ENCODE measurements at places on chromosomes 2 and 18.

- DNase-seq: no peak
These were observed 33.4 kb upstream of the LPIN2 start for GRCh38 chr18:3046216-3046808.

- DNase-seq: no peak
These were observed 38.1 kb downstream of the PLEK start for GRCh38 chr2:68403199-68403644.

DNA sequence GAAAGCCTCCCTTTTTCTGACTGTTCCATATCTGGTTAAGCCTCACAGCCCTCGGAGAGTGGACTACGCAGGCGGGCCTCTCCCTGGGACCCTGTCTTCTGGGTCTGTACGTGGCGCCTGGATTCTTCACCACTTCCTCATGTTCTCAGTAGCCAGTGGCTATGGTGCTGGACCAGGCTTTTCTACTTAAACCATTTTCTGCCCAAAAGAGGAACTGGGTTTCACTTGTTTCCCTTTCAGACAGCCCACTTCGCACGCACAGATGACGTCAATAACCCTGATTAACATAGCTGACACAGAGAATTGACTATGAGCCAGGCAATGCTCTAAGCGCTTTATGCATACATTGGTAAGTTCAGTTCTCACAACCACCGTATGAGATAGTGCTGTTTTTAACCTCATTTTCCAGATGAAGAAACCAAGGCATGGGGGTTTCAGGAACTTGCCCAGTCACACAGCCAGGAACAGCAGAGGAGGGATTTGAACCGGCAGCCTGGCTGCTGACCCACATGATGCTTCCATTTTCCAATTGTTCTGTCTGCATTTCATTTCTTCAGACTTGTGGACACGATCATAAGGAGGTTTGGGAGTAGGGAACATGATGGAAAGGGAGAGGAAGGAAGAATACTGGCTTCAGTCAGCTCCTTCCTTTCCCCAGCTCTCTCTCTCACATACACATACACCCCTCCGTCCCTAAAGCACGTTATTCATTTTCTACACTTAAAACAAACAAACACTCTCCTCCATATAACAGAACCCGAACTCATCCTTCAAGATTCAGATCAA, 41.7 kb downstream of the MYOM1 start:
- DNase-seq: no peak

GRCh38 chr2:234594715-234595114, 97.8 kb upstream of the ARL4C start:
- no peak for DNase-seq

DNA sequence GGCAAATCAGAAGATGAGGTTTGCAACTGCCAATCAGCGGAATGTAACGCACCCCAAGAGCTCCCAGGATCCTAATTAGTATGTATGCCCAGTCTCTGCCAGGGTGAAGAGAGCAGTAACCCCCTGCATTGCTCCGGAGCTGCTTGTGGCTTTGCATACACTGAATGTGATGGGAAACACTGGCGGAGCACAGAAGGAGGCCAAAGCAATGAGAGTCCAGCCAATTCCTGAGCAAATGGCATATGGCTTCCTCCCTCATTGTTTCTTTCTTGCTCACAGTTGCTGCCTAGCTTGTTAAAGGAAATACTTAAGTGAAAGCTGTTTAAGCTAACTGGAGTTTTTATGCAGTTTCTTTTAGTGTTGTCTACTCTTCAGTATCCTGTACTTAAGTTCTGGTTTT, 343.5 kb upstream of the NT5C1B start:
- no peak for DNase-seq

DNA sequence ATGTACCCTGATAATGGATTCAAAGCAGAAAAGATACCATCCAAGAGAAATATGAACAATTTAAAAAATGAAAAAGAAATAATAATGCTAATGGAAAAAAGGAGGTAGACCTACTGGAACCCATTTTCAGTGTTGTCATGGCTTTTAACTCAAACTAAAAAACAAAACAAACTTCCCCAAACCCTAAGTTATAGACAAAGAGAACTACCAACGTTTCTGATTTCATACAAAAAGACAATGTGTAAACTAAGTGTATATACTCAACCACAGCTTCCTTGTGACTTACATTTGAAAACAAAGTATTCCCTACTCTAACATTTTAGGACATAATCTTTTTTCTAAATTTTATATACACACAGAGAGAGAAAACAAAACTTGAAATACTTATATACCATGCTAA, 45.9 kb downstream of the ACVR1 start:
- no peak for DNase-seq

DNA sequence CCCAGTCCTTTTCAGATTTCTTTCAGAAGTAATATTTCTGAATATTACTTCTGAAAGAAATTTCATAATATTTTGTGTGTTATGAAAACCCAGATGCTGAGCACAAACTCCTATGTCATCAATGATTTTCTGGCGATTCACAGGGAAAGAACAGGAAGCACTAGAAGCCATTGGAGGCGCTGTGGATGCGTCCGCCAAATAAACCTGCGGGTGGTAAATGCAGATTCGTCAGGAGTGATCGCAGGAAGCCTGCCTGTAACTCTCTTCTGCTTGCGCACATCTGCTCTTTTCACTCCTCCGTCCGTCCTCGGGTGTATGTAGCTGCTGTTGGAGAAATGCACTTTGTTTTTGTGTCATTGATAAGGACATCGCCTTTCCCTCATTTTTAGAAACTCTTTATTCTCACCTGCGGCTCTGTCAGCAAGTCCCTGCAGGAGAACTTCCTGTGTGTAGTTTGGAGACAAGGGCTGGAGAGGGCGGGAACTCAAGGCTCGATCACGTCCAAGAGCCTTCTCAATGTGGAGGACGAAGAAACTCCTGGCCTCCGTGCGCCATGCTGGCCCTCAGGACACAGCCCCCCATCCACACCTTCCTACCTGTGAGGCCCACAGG, 483.8 kb downstream of the GALR1 start:
- DNase-seq: no peak

GRCh38 chr18:74225193-74225840, 66.4 kb downstream of the CYB5A start:
- no peak for DNase-seq

- DNase-seq: no peak
These were observed 75.3 kb downstream of the CABYR start for GRCh38 chr18:24214144-24214543.

DNA sequence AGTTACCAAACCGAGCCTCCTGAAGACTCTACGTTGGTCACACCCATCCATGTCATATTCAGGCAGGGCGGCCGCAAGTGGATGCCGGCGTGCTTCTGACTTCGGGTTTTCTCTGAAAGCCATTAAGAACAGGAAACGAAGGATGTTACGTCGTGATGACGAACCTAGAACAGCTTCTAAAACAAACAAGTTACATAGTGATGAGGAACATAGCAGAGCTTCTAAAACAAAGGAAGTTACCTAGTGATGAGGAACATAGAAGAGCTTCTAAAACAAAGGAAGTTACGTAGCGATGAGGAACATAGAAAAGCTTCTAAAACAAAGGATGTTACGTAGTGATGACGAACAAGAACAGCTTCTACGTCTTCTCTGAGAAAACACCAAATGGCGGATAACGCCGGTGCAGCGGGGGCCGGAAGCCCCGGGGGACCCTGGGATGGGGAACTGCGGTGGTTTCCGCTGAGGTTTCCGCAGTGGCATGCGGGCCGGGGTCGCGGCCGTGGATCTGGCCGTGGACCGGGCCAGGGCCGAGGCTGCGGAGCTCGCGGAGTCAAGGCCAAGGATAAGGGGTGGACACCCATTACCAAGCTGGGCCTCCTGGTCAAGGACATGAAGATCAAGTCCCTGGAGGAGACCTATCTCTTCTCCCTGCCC, 141.1 kb downstream of the SOCS6 start:
- DNase-seq: no peak

- no peak for DNase-seq
These were observed 105.2 kb upstream of the DLX2 start for GRCh38 chr2:172207911-172208310.

GRCh38 chr2:230922951-230923717, 1.9 kb downstream of the GPR55 start:
- DNase-seq: no peak

DNA sequence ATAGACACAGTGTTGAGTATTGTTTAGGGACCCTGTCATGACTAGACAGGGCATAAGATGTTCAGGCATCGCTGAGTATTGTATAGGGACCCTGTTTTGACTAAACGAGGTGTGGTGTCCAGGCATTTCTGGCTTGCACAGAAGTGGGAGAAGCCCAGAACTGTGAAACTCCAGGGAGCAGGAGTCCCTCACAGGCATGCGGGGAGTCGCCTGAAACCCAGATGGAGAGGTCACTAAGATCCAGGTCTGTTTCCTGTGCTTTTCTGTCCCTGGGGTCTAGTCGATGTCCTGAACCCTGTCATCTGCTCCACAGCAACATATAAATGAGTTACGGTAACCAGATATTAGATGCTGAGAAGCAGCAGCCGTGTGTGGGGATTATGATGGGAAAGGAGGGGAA, 469.0 kb upstream of the SALL3 start:
- no peak for DNase-seq

DNA sequence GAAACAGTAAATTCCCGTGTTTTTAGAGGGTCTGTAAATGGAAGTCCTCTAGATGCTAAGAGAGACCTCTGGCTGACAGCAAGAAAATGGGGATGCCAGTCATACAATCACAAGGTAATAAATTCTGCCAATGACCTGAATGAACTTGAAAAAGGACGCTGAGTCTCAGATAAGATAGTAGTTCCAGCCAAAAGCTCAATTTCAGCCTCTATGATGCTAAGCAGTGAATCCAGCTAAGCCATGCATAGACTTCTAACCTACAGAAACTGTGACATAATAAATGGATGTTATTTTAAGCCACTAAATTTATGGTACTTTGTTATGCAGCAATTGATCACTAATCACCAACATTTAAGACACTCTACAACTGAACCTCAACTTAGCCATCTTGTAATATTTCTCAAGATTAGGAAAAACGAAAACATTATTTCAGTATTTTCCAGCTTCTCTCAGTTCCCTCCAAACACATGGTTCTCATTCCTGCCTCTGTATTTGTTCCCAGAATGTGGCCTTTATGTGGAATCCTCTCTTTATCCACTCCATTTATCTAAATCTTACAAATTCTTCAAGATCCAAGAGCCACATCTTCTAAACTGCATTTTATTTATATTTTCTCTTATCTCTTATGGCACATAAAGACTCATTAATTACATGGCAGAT, 331.1 kb downstream of the GULP1 start:
- DNase-seq: no peak

DNA sequence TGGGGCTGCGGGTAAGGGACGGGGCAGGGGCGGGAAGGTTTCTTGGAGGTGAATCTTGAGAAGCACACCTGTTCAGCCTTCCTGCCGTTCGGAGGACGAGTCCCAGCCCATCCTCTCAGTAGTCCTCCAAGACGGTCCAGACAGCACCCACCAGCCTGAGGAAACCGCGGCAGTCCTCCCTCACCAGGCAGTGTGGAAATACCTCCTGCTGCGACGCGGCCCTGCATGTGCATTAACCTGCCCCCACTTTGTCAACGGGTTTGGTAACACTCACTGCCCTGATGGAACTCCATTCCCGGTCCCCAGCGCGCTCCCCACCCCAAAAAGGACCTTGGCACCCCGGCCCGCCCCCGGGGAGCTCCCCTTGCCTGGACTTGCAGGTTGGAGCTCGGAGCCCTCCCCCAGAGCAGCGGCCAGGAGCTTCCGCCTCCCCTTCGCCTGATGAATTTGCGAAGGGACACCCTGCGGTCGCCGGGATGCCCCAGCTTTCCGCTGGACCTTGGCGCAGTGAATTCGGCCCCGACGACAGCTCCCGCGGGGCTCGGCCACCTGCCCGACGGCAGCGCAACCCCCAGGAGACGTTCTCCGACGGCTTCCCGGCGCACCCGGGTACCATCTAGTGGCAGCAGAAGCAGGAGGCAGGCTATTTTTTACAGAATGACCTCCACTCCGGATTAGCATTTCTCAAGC, 31.5 kb downstream of the ACVR1C start:
- DNase-seq: peak; percentile 11

DNA sequence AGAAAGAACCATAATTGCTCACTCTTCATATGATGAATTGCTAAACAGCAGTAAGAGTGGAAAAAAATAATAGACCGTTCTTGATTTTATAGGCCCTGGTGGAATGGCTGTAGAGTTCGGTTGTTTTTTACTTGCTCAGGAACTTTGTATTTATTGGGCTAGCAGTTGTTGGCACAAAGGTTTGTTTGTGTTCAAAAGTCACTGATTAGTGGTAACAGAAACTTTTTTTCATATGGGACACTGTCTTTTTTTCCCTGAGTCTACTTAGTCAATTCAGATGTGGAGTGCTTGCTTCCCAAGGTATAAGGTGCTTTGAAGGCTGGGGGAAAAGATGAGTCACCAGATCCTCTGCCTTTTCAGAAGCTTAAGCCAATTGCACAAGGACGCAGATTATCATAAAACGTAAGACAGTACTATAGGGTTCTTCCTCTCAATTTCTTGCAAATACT, 25.8 kb downstream of the PHLPP1 start:
- peak; percentile 57 for DNase-seq

DNA sequence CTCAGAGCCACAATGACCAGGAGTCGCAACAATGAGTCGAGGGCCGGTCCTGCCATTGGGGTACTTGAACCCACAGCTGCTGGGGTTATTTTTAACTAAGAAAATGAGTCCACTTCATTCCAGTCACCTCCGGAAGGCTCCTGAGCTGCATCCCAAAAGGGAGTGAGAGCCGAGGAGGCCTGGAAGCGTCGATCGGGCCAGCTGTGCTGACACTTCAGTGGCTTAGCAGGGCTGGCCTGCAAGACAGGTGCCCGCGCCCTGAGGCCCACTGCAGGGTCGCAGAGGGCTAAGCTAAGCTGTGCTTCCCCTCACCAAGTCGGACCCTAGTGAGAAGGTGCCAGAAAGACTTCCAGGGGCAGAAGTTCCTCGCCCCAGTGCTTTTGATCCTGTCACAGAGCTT, 21.1 kb downstream of the TBC1D8 start:
- DNase-seq: no peak

GRCh38 chr2:240822280-240822847, 2.3 kb upstream of the KIF1A start:
- no peak for DNase-seq

DNA sequence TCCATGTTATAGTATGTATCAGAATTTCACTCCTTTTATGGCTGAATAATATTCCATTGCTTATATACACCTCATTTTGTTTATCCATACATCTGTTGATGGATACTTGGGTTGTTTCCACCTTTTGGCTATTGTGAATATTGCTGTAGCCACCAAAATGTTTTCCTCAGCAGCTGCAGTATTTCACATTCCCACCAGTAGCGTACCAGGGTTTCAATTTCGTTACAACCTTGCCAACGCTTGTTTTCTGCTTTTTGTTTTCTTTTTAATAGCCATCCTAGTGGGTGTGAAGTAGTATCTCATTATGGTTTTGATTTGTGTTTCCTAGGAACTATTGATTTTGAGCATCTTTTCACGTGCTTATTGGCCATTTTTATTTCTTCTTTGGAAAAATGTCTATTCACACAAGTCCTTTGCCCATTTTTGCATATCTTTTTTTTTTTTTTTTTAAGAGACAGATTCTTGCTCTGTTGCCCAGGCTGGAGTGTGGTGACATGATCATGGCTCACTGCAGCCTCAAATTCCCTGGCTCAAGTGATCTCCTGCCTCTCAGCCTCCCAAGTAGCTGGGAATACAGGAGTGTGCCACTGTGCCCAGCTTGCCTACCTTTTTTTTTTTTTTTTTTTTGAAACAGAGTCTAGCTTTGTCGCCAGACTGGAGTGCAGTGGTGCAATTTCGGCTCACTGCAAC, 14.2 kb downstream of the UBXN2A start:
- DNase-seq: no peak

GRCh38 chr2:57368190-57368589, 678.4 kb upstream of the VRK2 start:
- DNase-seq: no peak

GRCh38 chr18:33062834-33063364, 290.1 kb upstream of the KLHL14 start:
- DNase-seq: no peak
